ENCODE measurements at places on chromosomes 12 and 14.

- DNase-seq: peak; percentile 49
Measured at GRCh38 chr14:49861699-49862088, 9.1 kb upstream of the NEMF start.

DNA sequence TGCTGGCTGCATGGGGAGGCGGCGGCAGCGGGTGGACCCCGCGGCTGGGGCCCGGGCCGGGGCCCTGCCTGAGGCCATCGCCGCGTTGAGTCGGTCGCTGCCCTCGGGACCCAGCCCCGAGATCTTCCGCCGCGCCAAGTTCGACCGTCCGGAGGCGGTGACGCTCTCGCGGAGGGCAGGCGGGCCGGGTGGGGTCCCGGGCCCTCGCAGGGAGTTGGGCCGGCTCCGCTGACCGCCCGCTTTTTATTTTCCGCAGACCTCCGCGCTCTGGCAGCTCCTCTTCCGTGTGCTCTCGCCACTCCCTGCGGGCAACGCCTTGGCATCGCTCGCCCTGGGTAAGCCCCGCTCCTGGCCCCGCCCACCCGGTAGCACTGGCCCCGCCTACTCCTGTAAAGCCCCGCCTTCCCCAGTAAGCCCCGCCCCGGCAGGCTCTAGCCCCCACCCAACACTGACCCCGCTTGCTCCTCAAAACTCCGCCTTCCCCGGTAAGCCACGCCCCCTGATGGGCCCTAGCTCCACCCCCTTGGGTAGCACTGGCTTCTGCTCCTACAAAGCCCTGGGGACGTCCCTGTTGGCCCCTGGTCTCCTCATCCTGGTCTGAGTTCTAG lies 424 bp downstream of the TEDC1 start:
- peak; percentile 91 for DNase-seq

- DNase-seq: no peak
Measured at GRCh38 chr12:25557830-25558436, 4.8 kb upstream of the LMNTD1 start.

- DNase-seq: no peak
Measured at GRCh38 chr12:64531665-64532334, 78.5 kb upstream of the RASSF3 start.

GRCh38 chr14:68449561-68450181 lies 343.2 kb downstream of the ZFP36L1 start:
- DNase-seq: no peak

DNA sequence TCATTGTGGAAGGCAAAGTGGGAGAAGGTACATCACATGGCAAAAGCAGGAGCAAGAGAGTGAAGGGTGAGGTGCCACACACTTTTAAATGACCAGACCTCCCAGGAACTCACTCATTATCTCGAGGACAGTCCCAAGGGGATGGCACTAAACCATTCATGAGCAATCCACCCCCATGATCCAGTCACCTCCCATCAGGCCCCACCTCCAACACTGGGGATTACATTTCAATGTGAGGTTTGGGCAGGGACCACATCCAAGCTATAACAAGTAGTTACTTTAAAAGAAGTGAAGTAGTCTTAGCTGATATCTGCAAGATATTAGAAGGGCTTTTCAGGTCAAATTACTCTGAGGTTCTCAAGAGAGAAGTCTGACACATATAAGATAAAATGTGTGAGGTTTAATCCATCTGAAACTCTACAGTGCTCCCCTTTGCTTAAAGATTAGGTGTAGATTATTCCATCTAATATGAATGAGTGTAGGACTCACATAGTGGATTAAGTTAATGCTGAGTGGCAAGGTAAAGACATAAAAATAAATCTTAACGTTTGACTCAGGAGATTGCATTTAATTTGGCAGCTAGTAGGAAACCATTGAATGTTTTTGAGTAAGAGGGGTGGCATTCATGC lies 130.8 kb downstream of the TMX1 start:
- DNase-seq: no peak

- DNase-seq: no peak
Measured at GRCh38 chr14:36454599-36455240, 65.3 kb downstream of the NKX2-1 start.

DNA sequence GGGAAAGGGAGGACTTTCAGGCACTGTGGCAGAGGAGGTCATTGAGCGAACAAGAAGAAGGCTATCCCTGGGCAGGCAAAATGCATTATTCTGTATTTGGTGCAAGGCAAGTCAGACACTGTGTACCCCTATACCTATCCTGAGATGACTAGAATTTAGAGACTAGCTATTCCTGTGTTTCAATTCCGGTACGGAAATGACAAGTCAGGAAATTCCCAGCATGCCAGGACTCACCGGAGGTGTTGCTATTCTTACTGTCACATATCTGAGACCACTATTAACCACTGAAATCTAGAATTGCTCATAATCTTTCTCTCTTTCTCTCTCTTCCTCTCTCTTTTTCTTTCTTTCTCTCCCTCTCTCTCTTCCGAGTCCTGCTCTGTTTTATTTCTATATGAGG lies 297.1 kb downstream of the PDZRN4 start:
- DNase-seq: no peak

DNA sequence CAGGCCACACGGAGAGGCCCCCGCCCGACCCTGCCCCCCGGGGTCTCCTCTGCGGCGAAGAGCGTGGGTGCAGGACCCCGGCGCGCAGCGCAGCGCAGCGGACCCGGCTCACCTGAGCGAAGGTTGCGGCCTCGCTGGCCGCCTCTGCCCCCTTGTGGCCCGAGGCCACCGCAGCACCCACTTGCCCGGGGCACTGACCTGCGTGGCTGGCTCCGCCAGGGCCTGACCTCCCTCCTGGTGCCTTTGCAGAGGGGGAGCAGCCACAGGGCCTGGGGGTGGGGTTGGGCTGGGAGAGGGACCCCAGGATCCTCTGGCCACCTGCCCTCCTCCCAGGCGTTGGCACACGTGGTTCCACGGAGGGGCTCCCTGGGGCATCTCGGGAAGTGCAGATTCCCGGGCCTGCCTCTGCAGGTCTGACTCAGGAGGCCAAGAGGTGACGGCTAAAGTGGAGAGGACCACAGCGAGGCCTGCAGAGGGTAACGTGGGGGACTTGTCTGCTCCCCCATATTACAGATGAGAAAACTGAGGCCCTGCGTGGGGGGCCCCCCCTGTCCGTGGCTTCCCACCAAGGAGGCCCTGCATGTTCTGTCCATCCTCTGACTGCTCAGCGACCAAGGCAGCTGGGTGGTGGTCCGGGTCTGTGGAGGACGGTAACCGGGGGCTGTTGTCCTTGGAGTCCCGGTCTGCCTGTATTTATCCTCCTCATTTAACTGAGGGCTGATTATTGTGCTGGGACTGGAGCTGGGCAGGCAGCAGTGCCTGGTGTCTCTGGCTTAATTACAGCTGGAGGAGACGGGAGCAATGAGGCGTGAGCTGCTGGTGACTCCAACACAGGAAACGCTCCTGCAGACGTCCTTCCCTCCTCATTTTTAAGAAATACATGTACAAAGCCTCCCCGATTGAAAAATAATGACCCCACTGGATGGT lies 67.9 kb upstream of the BEGAIN start:
- DNase-seq: peak; percentile 88

DNA sequence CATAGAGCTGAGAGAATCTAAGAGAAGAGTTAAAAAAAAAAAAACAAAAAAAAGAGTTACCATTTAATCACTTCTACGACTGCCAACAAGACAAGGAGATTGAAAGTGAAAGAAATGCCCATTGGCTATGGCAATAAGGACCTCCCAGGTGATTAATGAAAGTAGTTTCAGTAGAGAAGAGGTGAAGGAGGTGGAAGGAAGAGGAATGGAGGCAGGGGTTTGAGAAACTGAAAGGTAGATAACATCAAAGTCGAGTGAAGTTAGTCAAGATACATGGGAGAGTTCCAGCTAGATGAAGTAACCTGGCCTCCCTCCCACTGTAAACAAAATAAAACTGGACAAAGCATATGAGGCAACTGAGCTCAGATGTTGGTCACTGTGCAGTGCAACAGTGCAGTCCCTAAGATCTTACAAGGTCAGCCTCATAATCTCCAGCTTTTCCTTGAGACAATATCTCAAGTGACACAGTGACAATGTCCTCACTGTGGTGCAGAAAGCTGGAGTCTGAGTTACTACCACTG lies 118.0 kb upstream of the CCDC198 start:
- DNase-seq: no peak

- no peak for DNase-seq
Measured at GRCh38 chr12:94561943-94562411, 88.4 kb downstream of the TMCC3 start.

DNA sequence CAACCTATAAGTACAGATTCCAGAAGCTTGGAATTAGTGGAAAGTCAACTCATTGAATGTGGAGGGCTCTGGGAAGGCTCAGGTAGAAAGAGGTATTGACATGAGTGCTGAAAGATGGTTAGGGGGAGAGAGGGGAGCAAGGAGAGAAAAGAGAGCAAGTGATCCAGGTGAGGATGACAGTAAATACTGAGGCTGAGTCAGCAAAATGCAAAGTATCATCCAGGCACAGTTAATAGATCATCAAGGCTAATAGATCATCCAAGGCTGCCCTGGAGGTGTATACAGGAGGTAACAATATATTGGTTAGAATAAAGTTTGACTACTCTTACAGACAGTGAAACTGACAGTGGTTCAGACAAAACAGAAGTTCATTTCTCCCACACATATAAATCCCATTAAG lies 100.5 kb downstream of the TBX5 start:
- DNase-seq: no peak

DNA sequence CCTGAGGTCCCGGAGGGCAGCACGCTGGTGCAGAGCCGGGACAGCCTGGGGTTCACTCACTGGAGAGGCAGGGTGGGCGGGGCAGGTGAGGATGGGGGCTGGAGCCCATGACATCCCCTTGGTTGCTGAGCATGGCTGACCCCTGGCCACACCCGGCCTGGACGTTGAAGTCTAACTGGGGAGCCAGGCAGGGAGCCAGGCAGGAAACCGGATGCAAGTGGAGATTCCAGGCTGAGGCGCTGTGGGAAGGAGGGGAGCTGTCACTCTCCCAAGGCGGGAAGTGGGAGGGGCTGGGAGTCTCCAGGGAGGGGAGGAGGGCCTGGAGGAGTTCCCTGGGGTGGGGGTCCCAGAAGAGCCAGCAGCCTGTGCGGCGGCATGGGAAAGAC lies 7.7 kb upstream of the INF2 start:
- no peak for DNase-seq

- no peak for DNase-seq
Measured at GRCh38 chr12:128269181-128269591, 2.2 kb downstream of the TMEM132C start.

DNA sequence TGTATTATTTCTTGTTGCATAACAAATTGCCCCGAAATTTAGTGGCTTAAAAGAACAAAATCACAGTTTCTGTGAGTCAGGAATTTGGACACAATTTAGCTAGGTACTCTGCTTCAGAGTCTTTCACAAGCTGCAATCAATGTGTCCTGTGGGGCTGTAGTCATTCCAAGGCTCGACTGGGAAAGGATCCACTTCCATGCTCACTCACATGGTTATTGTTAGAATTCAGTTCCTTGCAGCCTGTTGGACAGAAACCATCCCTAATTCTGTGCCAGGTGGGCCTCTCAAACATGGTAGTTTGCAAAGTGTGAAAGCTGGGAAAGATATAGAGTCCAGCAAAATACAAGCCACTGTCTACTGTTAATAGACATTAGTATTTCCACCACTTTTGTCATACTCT lies 59.7 kb upstream of the ARID2 start:
- no peak for DNase-seq

DNA sequence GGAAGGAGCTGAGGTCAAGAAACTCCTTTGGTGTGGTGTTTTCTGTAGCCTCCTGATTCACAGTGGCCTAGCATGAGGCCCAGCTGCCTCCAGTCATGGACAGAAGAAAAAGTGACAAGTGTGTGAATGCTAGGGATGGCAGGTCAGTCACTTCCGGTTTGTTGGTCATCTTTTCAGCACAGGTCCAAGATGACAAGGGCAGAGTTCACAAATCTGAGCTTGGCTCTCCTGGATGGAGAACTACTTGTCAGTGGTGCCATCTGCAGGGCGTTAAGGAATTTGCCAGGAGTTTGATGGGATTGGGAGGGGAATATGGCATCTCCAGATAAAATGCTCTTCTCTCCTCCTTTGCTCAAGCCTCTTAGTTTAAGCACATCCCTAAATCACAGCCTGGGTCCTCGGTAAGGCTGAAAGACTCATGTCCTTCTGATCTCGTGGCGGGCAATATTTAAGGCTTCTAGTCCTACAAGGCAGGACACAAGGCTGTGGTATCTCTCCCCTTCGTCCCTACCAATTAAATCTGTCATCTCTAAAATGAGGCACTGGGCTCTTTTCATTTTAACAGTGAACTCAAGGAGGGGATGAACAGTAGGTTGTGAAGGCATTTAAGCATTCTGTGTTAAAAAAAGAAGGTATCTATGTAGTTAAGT lies 10.0 kb downstream of the TUBA1B start:
- peak; percentile 73 for DNase-seq

- DNase-seq: no peak
Measured at GRCh38 chr12:84919271-84919670, 6.7 kb upstream of the SLC6A15 start.

All from D341Med (cell line).